ENCODE measurements at places on chromosomes 2 and 18. TPM values are rescaled to one million over a fixed set of nuclear protein-coding genes. Genes with fewer than 3 reads are reported as not detected.

DNA sequence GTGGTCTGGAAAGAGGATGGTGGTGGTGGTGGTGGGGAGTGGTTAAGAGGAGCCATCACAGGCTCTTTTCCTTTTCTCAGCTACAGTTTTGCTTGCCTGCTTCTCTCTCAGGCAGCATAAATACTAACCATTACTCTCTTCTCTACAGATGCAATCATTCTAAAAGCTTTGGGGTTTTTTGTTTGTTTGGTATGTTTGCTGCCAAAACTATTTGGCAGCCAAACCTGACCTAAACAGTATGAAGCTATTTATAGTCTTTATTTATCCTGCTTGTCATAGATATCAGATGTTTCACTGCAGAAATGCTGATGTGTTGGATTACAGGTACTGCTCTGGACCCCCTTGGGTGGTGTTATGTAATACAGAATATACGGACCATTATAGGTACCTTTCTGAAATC, 15.3 kb downstream of the SIX3 start:
- no peak for DNase-seq

DNA sequence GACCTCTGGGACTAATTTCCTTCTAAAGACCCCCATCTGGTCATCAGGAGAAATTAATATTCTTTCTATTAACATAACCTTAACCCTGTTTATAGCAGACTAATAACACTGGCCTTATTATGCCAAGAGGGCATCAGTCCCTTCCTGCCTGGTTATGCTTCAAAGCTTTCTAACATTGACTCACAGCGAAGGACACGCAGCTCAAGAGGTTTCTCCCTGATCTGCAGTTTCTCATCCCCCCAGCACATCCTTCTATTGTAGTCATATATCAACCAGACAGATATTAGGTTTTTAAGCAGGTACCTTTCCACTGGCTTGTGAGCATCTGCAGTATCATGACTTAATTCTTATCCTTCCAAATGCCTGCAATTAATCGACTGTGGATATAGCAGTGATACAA, 100.0 kb upstream of the CXCR4 start:
- DNase-seq = no peak

Gene KYNU
- total RNA-seq = 1.5 TPM

- DNase-seq = no peak
Measured at GRCh38 chr2:127719301-127720218, 18.3 kb downstream of the SFT2D3 start.

DNA sequence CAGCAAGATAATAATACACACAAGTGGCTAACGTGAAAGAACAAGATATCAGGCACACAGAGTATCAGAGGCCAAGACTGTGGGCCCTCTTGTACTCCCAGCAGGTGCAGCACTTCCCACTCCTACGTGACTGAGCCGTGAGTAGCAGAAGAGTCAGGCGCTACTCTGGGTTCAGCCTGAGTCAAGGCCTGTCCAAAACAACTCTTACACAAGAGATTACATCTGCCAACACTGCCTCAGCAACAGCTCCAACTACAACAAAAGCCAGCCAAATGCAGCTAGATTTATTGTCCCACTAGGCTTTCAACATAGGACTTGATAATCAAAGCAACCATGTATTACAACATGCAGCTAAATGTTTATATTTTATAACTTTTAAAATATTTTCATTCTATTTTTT, 56.2 kb downstream of the ITSN2 start:
- DNase-seq = peak; percentile 89

Gene CLEC4F
- total RNA-seq = not detected

- DNase-seq = peak; percentile 58
Measured at GRCh38 chr2:207624185-207625013, 795 bp downstream of the METTL21A start.

- DNase-seq = no peak
Measured at GRCh38 chr2:82226441-82226840, 1921.9 kb upstream of the LRRTM1 start.

Measured in LHCN-M2 (cell line).